Pancreas (tissue), 10 donors: ENCODE measurements at places on chromosomes 16 and 17.

GRCh38 chr17:66695098-66695497 lies 139.8 kb upstream of the CACNG5 start:
- no peak for DNase-seq

- no peak for DNase-seq
These were observed 372.3 kb upstream of the SALL1 start for GRCh38 chr16:51523400-51523799.

DNA sequence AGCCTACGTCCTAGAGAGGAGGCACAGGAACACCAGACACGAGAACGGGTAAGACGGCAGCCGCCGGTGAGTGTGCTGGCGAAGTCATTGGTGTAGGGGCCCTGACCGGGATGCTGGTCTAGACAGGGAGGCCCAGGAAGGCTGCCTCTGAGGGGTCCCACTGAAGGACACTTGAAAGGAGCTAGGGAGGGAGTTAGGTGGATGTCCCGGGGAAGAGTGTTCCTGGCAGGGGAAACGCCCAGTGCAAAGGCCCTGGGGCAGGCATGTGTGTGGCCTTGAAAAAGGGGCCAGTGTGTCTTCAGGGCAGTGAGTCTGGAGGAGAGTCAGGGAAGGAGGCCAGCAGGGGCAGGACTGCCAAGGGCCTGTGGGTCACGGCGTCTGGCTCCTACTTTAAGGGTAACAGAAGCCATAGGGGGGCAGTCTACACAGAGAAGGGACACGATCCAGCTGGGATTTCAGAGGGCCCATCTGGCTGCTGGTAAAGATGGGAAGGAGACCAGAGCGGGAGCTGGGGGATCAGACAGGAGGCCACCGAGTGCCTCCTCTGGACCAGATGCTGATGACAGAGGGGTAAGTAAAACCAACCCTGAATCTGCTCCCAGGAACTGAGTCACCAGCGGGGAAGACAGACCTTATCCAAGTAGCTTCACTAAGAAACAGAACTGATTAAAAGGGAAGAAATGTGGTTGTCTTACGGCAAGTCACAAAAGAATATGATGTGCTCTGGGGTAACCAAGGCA lies 115.9 kb downstream of the LITAF start:
- DNase-seq, result no peak

- no peak for DNase-seq
These were observed at the start of gene OR1E2 for GRCh38 chr17:3433741-3434140. TSS of gene OR1E2 (minus strand) at chr17:3433841. CDS start at chr17:3433841, 0 bp downstream.

GRCh38 chr17:27980043-27980442 lies 62.4 kb upstream of the NLK start:
- no peak for DNase-seq

DNA sequence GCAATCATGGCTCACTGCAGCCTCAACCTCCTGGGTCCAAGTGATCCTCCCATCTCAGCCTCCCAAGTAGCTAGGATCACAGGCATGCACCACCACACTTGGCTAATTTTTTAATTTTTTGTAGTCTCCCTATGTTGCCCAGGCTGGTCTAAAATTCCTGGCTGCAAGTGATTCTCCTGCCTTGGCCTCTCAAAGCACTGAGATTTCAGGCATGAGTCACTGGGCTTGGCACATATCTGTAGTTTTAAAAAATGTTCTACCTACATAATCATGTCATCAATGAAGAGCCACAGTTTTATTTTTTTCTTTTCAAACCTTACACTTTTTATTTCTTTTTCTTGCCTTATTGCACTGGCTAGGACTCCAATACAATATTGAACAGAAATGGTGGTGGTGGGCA lies 33.1 kb upstream of the COL1A1 start:
- DNase-seq, result no peak

GRCh38 chr17:38544175-38544838 lies 61.4 kb downstream of the SRCIN1 start:
- no peak for DNase-seq

DNA sequence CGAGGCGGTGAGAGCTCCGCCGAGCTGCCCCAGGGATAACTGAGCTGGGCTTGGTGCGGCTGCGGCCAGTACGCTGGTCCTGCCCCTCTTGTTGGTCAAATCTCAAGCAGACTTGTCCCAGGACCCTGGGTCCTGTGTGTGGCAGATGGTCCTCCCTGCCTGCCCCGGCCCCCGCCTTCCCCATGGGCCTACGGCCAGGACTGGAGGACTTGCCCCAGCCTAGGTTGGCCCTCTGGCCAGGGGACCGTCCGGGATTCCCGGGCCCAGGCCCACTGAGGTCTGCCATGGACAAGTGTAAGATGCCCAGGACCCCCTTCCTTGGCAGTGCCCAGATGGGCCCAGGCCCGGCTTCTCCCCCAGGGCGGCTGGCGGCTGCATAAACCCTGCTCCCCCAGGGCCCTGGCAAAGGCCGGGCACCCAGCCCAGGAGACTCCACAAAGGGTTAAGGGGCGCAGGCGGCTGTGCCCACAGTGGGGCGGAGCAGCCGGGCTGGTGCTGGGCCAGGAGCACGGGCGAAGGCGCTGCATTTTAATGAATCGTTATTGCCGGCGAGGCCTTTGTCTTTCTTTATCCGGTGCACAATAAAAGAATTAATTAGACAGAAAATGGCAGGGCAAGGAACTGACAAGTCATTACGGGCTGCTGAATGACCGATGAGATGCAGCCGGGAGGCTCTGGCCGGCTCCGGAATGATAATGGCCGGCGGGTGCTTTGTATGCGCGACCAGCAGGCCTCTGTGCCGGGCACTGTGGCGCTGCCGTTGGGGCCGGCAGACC lies 9.1 kb downstream of the SOX8 start:
- DNase-seq, result no peak

DNA sequence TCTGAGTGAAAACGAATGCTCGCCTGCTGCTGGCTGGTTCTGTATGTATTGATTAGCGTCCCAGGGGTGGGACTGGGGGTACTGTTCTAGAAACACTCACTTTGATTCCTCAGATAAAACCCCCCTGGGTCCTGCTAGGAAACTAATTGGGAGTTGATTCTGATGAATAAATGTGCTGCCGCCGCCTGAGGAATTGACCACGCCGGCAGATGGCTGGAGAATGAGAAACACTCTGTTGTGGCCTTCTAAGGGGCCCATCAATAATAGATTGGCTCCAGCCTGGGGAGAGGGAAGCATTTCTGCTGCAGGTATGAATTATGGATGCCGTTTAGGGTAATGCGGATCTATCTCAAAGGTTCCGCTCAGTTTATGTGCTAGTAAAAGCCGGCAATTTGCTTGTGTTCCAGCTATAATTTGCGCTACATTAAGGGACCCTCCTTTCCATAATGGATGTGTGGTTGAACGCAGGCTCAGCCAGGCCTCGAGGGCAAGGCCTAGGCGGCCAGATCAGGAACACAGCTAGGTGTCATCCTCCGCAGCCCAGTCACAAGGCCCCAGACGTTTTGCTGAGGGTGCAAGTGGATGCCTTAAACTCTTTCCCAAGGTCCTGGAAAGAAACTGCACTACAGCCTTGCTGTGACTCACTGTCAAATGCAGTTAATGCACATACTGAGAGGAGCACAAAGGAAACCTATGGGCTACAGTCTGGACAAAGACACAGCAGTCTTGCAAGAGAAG lies 132.2 kb upstream of the HS3ST2 start:
- DNase-seq, result no peak

DNA sequence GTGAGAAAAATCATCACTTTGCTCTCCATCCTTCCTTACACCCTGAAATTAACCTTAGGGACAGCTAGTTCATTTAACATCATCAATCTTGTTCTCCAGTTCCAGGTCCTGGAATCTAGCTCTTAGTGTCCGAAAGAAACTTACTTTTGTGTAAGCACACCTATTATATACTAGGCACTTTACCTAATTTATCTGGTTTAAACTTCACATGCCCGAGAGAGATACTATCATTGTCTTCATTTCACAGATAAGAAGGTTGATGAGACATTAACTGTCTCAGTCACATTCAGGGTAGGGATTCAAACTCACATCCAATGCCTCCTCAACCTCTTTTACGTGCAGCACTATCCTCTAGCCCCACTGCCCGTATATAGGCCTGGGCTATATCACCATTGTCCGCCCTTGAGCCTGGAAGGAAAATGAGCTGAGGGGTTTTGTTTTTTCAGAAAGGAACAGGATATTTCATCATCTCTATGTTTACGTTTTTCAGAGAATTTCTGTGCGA lies 501 bp upstream of the AP2B1 start:
- DNase-seq, result no peak

GRCh38 chr16:81730090-81731051 lies 48.7 kb upstream of the PLCG2 start:
- DNase-seq, result peak; percentile 90

GRCh38 chr17:28343491-28343932 lies 8.0 kb downstream of the TNFAIP1 start:
- DNase-seq, result no peak

DNA sequence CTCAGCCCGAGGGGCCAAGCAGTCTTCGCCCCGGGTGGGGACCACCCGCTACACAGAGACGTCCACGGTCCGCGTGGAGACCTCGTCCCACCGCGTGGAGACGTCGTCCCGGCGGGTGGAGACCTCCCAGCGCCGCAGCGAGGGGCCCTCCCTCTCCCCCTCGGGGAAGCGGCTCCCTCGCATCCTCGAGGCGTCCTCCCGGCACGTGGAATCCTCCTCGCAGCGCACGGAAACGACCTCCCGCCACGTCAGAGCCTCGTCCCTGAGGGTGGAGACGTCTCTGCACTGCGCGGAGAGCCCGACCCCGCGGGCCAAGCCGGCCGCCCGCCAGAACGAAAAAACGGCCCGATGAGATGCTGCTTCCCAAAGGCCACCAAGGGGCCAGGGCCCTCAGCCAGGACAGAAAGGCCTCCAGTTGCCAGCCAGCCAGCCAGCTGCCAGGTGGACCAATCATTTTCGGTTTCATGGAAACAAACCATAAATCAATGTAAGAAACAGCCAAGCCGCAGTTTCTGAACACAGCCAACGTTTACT lies 424 bp downstream of the C17orf100 start:
- DNase-seq, result peak; percentile 76

- no peak for DNase-seq
These were observed 492 bp upstream of the CAMTA2 start for GRCh38 chr17:4987767-4988567.

DNA sequence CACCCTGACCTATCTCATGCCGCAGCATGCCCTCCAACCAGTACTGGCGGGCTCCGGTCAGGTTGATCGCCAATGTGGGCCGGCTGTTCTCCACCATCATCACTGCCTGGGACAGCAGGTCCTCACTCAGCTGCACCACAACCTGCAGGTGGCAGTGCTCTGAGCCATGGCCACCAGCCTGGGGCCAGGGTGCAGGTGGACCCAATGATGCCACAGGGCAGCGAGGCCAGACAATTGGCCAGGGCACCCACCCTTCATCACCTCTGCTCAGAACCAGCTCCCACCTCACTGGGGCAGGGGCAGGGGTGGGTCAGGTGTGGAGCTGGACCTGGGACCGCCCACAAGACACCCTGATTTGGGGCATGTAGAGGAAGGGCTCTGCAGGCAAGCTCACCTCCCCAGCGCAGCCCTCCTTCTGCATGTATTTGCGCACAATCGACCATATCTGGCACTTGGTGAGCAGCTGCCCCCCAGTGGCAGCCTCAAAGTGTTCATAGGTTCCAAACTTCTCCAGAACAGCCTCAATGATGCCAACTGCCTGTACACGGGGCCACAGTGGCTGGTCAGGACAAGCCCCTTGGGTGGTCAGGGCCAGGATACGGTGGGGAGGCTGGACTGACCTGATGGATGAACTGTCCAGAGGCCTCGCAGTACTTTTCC lies 4.2 kb downstream of the MATCAP1 start:
- DNase-seq, result no peak

- DNase-seq, result no peak
These were observed 10.5 kb downstream of the PDZD9 start for GRCh38 chr16:21990381-21990944.

DNA sequence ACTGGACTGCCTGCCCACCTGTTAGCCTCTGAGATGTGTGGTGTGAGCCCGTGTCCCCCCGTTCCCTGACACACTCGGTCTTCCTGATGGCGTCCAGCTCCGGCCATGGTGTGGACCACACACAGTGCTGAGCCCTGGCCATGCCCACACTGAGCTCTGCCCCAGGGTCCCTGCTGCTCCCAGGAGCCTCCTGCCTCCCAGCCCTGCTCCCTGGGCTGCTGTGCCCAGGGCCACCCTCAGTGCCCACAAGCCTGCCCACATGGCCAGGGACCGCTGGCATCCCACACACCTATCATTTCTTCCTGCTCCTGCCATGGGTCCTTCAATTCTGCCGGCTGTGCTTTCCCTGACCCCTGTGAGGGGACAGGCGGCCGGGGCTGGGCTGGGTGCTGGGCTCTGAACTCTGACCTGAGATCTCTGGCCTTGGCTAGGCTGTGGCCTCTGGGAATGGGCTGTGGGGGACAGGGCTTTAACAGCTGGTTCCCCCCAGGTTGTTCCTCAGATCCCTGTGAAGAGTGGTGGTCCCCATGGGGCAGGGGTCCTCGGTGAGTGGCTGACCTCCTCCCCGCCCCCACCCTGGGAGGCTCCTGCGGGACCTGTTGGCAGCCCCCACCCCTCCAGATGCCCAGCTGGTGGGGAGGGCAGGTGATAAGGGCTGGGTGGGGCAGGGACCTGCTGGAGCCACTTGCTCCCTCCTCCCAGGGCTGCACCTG lies 4.0 kb downstream of the CEMP1 start:
- no peak for DNase-seq

- no peak for DNase-seq
These were observed 3.7 kb downstream of the NFE2L1 start for GRCh38 chr17:48051706-48052486.

DNA sequence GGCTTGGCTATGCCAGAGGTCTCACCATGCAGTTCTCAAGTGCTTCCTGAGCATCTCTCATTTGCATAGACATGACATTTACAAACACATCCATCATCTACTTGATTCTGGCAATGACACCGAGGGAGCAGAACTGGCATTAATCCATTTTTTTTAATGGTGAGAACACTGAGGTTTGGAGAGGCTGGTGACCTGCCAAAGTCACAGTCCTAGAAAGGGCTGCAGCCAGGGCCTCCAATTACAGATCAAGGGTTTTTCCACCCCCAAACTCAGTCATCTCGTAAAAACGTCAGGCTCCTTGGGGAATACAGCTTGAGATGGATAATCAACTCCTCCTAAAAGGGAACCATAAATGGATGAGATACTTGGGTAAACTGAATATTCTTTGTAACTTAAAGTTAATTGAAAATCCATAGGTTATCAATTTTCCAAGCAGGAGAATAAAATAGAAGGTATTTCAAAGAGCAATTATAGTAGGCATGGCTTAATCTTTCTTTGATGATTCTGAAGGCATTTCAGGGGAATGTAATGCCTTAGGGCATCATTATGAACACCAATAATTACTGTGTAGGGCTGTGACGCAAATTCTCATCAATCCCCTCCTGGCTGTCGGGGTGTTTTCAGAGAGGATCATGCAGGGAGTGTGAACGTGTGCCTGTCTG lies 9.4 kb upstream of the MEOX1 start:
- no peak for DNase-seq

- DNase-seq, result no peak
These were observed 35.2 kb downstream of the N4BP1 start for GRCh38 chr16:48574766-48575165.

GRCh38 chr17:77315551-77316190 lies 174.9 kb downstream of the SEC14L1 start:
- DNase-seq, result no peak

DNA sequence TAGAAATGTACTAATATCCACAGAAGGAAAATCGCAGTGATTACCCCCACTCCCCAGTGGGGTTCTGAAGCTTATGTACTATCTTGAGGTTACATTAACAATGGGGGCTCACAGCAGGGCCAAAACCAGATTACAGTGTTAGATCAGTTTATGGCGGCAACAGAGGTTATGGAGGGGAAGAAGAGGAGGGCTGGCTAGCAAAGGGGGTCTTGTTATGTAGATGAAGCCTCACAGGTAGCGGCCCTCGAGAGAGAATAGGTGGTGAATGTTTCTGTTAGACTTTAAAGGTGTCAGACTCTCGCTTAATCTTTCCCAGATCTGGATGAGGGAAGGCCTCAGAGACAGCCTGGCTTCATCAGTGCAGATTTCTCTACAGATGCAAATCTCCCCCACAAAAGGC lies 22.2 kb downstream of the RNF112 start:
- no peak for DNase-seq
